ENCODE measurements at places on chromosomes 13 and 19.

DNA sequence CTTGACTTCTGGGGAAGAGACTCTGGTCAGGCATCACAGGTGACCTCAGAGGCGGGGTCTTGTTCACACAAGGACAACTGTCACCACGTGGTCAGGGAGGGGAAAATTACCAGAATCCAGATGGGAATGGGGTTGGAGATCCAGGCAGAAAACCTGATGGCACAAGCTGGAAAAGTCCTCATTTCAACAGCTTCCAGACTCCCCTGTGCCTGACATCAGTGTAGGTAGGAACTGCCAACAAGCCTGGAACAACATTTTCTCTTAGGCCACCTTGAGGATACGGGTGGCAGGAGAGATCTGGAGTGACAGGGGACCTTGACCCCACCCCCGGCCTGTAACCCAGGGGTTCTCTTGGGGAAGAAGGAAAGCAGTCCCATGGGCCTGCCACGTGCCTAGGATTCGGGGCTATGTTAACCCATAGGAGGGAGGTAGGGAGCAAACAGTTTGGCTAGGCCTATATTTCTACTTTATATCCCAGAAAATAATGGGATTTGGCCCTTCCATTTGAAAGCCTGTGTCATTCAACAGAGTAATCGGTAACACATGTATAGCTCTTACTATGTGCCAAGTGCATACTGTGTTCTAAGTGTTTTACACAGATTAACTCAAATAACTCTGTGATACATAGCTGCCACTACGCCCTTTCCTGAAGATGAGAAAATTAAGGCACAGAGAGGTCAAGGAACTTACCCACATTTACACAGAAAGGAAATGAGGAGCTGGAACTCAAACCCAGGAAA lies 44.9 kb upstream of the C13orf42 start:
- DNase-seq = no peak

- DNase-seq = no peak
Observed at GRCh38 chr19:3556978-3557460, 367 bp downstream of the MFSD12 start.

- no peak for DNase-seq
Observed at GRCh38 chr19:48248081-48248833, 7.5 kb downstream of the CARD8 start.

DNA sequence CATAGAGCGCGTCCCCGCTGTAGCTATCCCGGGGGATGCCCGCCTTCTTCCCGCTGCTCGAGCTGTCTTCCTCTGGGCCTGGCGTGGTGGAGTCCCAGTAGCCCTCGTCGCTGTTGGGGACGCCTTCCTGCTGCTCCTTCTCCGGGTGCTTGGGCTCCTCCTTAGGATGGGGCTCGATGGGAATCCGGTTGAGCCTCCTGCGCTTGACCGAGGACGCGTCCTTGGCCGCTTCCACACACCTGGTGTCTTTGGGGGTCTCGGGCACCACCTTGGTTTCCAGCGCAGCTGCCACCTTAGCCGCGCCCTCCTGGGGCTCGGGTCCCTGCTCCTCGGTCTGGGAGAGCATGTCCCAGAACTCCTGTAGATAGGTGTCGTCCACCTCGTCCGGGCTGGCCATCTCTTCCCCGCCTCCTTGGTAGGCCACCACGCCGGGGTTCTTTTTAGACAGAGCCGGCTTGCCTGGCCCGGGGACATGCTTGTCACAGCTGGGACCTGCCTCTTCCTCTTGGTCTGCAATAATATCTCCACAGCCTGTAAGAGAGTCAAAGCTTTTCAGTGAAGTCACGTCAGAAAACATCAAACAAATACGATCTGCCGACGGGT lies 2.0 kb downstream of the AMER2 start:
- no peak for DNase-seq

DNA sequence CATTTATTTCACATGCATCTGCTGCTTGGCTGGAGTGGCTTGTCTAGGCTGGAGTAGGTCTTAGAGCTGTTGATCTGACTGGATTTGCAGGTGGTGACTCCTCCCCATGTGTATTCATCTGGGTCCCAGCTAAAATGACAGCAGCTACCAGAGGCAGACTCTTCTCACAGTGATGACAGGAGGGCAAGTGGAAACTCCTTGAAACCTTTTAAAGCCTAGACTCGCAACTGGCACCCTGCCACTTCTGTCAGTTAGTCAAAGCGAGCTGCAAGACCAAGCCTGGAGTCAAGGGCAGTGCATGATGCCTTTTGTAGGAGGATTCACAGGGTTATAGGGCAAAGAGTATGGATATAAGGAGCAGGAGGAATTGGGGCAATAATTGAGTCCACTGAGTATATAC lies 65.2 kb downstream of the TEX26 start:
- no peak for DNase-seq

GRCh38 chr13:70162141-70162540 lies 53.9 kb upstream of the KLHL1 start:
- DNase-seq = no peak

DNA sequence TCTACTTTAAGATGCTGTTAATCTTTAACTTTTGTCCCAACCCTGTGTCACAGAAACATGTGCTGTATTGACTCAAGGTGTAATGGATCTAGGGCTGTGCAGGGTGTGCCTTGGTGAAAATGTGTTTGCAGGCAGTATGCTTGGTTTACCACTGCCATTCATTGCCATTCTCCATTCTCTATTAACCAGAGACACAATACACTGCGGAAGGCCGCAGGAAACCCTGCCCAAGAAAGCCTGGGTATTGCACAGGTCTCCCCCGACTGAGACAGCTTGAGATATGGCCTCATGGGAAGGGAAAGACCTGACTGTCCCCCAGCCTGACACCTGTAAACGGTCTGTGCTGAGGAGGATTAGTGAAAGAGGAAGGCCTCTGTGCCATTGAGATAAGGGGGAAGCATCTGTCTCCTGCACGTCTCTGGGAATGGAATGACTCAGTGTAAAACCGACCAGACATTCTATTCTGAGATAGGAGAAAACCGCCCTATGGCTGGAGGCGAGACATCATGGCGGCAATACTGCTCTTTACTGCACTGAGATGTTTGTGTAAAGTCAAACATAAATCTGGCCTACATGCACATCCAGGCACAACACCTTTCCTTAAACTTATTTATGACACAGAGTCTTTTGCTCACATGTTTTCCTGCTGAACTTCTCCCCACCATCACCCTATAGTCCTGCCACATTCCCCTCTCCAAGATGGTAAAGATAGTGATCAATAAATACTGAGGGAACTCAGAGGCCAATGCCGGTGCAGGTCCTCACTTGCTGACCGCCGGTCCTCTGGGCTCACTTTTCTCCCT lies 13.1 kb upstream of the ZNF888 start:
- DNase-seq = peak; percentile 97

- DNase-seq = no peak
Observed at GRCh38 chr13:48437371-48437770, 24.5 kb upstream of the LPAR6 start.

- no peak for DNase-seq
Observed at GRCh38 chr13:51066091-51066831, 44.8 kb downstream of the C13orf42 start.

DNA sequence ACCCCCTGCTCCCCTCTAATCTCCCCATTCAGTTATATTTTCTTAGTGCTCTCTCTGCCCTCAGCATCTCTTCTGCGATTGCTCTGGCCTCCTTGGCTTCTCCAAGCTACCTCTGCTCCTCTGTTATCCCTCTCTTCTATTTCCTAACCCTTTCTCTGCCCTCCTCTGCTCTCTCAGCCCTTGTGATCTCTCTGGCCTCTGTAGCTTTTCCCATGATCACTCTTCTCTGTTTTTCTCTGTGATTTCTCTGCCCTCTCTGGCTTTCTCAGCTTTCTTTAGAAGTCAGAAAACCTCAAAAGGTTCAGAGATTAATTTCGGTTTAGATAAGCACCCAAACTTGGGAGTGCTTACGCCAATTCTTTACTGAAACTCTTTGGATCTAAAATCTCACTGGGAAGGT lies 795.0 kb downstream of the DIAPH3 start:
- DNase-seq = no peak

GRCh38 chr13:45899406-45899805 lies 47.9 kb upstream of the SIAH3 start:
- DNase-seq = no peak

DNA sequence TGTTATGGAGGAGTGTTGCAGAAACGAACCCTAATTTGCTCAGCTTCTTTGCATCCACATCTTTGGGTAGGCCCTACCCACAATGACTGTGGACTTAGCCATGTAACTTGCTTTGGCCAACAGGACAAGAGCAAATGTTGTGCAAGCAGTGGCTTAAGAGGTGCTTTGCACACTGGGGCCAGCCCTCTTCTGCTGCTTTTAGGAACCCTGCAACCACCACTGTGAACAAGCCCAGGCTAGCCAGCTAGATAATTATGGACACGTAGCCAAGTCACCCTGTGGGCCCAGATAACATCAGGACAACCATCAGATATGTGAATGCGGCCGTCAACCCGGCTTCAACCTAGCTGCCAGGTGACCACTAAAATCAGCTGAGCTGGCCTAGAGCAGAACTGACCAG lies 17.1 kb downstream of the C19orf47 start:
- no peak for DNase-seq

- DNase-seq = no peak
Observed at GRCh38 chr19:33641261-33641660, 19.5 kb downstream of the CHST8 start.

- DNase-seq = no peak
Observed at GRCh38 chr13:29865934-29866333, 15.5 kb upstream of the UBL3 start.

DNA sequence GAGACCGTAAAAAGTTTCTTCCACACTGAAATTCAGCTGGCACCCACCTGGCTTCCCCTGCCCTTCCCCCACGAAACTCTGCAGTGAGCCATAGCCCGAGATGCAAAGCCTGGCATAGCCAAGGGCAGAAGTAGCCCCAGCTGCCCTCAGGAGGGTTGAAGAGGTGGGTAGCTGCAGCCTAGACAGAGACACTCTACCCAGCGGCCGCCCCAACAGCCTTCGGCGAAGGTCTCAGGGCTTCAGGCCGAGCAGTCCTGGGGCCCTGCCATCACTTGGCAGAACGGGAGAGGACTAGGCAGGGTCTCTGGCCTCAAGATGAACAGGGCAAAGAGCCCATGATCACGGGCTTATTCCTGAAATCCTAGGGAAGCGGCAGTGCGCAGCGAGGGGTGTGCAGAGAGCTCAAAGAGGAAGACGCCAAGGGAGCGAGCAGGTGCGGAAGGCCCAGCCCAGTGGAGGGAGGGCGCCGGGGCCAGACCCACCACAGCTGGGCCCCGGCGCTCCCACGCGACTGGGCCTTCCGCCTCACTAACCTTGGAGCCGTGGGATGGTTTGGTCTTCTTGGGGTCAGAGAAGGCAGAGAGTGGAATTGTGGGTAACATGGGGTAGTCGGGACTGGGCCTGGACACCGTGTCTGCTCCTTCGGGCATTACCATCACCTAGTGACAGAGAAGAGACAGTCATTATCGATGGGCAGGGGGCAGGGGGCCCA lies 53.2 kb downstream of the MLLT1 start:
- DNase-seq = no peak

DNA sequence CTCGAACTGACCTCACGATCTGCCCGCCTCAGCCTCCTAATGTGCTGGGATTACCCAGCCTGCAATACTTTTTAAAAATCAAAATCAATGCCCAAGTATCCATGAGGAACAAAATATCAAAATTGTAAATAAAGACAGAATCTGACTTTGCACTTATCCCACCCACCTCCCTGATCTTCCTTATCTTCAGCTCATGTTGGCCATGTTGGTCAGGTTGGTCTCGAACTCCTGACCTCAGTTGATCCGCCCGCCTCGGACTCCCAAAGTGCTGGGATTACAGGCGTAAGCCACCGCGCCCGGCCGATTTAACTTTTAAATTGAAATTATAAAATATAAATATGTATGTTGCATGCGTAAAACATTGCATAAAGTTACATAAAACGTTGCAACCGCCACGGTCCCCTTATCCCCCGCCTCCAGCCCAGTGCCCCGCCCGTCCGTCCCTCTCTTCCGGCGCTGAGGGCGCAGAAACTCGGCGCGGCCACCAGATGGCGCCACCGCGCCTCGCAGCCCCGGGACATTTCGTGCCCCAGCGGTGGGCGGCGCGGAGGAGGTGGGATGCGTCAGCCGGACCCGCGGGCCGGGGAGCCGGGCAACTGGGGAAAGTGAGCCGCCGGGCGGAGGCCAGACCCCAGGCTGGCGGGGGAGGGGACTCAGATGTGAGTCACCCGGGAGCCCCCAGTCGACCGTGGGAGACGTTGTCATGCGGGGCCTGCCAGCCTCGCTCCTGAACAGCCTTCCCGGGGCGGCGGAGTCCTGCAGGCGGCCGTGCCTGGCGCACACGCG lies 1.5 kb upstream of the GADD45B start:
- peak; percentile 24 for DNase-seq

DNA sequence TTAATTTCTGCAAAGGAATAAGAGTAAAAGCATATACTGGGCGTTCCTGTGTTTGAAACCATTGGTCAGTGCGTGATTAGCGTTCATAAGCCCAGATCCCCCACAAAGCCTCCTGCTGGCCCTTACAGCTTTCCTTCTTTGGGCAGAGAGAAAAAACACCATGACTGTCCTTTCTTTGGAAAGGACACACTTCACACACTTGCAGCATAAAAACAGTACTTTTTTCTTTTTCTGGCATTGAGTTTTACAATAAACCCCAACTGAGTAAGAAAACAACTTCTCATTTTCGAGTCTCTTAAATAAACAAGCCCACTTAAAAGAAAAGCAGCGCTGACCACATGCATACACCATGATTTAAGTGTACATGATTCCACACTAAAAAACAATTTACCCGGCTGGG lies 35.8 kb downstream of the SMAD9 start:
- DNase-seq = no peak

- DNase-seq = no peak
Observed at GRCh38 chr13:105035092-105035491, 1500.4 kb downstream of the EFNB2 start.

DNA sequence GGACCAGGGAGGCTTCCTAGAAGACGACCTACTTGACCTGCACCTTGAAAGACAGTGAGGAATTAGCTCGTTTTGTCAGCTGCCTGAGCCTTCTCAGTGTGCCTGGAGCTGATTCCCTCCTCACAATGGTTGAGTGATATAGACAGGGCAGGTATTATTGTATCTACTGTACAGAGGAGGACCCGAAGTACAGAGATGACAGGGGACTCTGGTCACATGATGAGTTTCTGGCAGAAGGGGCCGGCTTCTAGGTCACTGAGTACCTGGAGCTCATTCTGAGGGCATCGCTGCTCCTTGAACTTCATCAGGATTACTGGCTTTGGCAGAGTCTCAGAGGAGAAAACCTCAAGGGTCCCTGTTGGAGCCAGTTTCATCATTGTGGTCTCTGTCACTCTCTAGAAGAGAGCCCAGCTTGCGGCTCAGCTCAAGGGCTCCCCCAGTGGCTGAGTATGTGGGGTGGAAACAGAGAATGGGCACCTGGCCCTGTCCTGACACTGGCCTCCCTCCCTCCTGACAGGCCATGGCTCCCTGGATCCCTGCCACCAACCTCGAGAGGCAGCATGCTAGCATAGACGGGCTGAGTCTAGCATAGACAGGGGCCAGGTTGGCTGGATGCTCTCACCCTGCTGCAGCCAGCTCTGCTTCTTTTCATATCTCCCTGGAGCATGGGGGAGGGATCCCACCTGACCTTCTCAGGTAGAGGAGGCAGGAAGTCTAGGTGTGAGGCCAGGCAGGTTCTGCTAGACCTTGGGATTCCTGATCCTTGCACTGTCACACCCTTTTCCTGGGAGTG lies 38.7 kb downstream of the NFIX start:
- DNase-seq = peak; percentile 16

Measured in GF-D8 (cell line).